ENCODE measurements at places on chromosomes 4 and X.

DNA sequence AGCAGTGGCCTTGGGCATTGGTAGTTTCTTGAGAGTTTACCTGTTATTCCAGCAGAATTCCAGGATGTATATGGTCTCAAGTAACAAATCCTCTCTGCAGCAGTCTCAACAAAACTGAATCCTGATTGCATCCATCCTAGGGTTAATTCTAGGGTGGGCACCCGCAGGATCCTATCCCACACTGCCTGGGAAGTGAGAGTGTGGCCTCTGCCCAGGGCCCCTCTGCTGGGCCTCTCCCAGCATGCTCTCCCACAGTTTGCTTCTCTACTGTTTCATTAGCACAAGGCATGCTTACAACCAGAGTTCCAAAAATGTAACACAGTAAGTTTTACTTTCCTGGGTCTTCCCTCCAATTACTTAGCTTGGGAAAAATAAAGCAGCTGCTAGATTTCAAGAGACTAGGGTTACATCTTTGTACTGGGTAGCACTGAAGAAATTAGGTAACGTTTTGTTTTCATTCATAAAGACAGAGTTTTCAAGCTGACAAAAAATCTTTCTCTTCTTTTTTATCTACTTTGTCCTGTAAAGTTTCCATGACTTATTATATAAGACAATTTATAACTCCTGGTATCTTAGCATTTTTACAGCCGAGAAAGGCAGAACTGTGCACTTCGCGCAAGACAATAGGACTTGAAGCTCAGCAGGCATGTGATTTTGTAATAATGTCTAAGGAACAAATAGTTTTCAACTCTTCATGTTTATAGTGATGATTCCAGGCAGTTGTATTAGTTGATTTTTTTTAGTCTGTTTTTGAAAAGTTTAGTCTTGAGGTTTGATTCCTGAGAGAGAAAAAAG is 131.2 kb upstream of the PCDH18 start:
- DNase-seq, result no peak

DNA sequence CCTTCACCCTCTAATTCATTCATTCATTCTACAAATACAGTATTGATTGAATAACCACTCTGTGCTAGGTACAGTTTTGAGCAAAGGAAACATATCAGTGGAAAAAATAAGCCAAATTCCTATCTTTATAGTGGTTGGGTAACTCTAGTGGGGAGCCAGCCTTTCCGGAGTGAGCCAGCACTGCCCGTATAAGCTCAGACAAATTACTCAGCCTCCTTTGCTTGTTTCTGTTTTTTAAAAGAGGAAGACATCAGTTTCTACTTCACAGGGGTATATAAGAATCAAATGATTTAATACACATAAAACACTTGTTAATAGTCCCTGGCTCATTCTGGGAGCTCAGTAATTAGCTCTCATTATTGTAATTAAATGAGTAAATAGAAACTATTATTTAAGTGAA is 238.2 kb upstream of the MAD2L1 start:
- no peak for DNase-seq

DNA sequence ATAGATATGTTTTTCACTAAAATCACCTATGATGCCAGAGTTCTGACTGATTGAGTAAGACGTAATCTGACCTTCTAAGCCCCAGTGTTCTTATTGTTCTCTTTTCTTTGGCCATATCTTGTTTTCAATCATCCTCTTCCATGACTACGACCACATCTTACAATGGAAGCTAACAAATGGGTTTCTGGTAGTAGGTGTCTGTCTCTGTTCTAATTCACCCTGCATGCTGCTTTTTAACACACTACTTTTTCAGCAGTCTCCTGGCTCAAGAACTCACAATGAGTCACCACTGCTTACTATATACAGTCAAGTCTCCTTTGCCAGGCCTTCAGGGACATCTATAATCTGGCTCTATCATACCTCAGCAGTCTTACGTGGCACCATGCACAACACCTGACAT is 146.1 kb downstream of the NEXMIF start:
- DNase-seq, result no peak

DNA sequence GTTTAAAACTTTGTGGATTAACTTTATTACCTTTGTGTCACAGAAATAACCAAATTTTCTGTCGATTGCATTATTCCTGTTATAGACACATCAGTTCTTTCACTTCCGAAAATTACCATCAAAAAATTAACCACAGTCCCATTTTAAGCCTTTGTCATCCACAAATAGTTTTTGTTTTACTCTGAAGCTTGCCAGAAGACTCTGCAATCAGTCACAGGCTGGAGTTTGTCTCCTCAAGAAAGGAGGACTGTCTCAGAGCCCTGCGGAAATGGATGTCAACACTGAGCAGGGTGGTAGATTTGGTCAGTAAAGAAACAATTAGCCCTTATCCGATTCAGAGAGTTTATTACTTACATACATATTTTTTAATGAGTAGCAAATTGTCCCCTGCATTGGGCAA is 20.1 kb upstream of the TCEAL4 start:
- no peak for DNase-seq

DNA sequence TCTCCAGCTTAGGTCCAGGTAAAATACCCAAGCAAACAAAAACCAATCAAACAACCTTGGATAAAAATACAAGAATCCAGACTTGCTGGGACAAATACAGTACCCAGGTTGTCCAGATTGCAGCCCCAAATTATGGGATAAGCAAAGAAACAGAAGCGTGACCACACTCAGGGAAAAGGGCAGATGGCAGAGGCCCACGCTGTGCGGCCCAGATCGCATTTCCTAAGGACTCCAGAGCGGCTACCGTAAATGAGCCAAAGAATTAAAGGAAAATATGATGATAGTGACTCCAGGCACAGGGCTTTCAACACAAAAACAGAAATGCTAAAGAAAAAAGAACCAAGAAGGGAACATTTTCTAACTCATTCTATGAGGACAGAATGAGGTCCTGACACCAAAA is 50.3 kb downstream of the FGFRL1 start:
- no peak for DNase-seq

GRCh38 chr4:110119880-110120279 is 78.5 kb downstream of the ELOVL6 start:
- no peak for DNase-seq

GRCh38 chr4:101200561-101200960 is 146.8 kb downstream of the PPP3CA start:
- DNase-seq, result no peak

- no peak for DNase-seq
Measured at GRCh38 chrX:11474576-11474975, 181.4 kb downstream of the AMELX start.

- no peak for DNase-seq
Measured at GRCh38 chr4:20266215-20267082, 14.7 kb downstream of the SLIT2 start.
